ENCODE measurements at places on chromosomes 12 and 14. TPM values are rescaled to one million over a fixed set of nuclear protein-coding genes. Genes with fewer than 3 reads are reported as not detected.

The KRT3 gene
- total RNA-seq, result not detected

DNA sequence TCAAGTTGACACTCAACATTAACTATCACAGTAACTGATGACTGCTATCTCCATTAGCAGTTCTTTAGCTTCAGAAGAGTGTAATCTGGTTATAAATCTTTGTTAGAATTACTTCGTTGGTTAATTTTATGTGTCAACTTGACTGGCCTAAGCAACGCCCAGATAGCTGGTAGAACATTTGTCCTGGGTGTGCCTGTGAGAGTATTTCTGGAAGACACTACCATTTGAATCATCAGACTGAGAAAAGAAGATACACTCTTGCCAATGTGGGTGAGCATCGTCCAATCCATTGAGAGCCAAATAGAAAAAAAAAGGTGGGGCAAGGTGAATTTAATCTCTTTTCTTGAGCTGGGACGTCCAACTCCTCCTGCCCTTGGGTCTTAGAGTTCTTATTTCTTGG lies 129.0 kb downstream of the IGF1 start:
- H3K4me1 ChIP-seq, result no peaks in the 10 kb centered on the region
- H3K4me3 ChIP-seq, result no peak overlapping the region
- no peaks in the 10 kb centered on the region for H3K36me3 ChIP-seq
- peaks cover 4% of the 10 kb centered on the region for H3K27me3 ChIP-seq
- DNase-seq, result no peak

The RND1 gene
- total RNA-seq, result 2.5 TPM

GRCh38 chr12:79455286-79455685 lies 235.5 kb downstream of the PAWR start:
- H3K36me3 ChIP-seq, result no peaks in the 10 kb centered on the region
- no peak overlapping the region for H3K27ac ChIP-seq
- DNase-seq, result no peak
- H3K4me1 ChIP-seq, result no peaks in the 10 kb centered on the region
- no peak overlapping the region for H3K4me3 ChIP-seq

- no peak overlapping the region for H3K27ac ChIP-seq
- H3K4me3 ChIP-seq, result no peak overlapping the region
- H3K36me3 ChIP-seq, result no peaks in the 10 kb centered on the region
- no peaks in the 10 kb centered on the region for H3K4me1 ChIP-seq
- DNase-seq, result no peak
Observed at GRCh38 chr14:44777584-44777983, 184.2 kb downstream of the KLHL28 start.

GRCh38 chr12:52454411-52455201 lies 2.7 kb upstream of the KRT6B start:
- no peak for DNase-seq
- H3K4me1 ChIP-seq, result peaks cover 7% of the 10 kb centered on the region
- no peak overlapping the region for H3K4me3 ChIP-seq
- H3K36me3 ChIP-seq, result no peaks in the 10 kb centered on the region
- peaks cover 29% of the 10 kb centered on the region for H3K27me3 ChIP-seq

The MGAT4C gene
- not detected for total RNA-seq

- no peak for DNase-seq
- peaks cover 45% of the 10 kb centered on the region for H3K4me1 ChIP-seq
- no peak overlapping the region for H3K4me3 ChIP-seq
- H3K36me3 ChIP-seq, result no peaks in the 10 kb centered on the region
- peaks cover 6% of the 10 kb centered on the region for H3K27me3 ChIP-seq
- no peak overlapping the region for H3K27ac ChIP-seq
Observed at GRCh38 chr12:1604464-1604863, 10.1 kb upstream of the FBXL14 start.

DNA sequence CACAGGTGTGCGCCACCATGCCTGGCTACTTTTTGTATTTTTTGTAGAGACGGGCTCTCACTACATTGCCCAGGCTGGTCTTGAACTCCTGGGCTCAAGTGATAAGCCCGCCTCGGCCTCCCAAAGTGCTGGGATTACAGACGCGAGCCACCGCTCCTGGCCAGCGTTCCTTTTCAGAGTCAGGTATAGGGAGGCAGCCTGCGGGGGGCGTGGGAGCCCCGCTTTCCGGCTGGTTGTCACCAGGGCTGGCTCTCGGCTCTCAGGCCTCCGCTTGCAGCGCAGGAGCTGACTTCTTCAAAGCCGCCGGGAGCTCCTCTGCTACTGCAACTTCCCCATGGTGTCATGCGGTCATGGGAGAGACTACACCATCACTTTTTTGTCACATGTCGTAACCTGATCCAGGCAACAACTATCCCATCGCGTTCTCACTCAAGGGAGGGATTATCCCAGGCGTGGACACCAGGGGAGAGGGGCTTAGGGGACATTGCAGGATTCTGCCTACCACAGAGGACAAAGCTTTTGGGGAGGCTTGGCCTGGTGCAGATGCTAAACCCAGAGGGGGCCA lies 129.4 kb downstream of the SCARB1 start:
- H3K36me3 ChIP-seq, result no peaks in the 10 kb centered on the region
- peaks cover 20% of the 10 kb centered on the region for H3K4me1 ChIP-seq
- no peak for DNase-seq

The KLHL42 gene
- total RNA-seq, result 16.9 TPM

The NRXN3 gene
- total RNA-seq, result not detected

DNA sequence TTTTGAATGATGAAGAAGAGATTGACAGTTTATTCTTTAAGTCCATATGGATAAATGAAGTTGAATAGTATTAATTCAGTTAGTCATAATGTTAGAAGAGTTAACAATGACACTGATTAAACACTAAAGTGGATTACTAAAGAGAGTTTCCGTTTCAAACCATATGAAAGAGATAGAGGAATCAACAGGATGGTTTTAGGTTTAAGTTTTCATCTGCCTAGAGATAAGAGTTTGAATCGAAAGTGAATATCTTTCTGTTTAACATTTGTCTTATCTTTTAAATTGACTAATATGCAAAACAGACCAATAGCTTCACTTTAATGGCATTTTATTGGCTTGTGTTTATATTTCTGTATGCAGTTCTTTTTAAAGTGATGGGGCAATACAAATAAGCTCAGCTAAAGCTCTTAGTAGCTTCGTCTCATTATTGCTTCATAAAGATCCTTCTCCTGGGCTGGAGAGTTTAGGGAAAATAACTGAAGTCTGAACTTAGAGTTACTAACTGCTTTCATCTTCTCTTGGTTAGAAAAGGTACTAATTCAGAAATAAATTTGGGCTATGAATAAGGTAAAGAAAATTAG lies 66.0 kb downstream of the MIPOL1 start:
- H3K27me3 ChIP-seq, result no peaks in the 10 kb centered on the region
- DNase-seq, result no peak
- H3K27ac ChIP-seq, result no peak overlapping the region

DNA sequence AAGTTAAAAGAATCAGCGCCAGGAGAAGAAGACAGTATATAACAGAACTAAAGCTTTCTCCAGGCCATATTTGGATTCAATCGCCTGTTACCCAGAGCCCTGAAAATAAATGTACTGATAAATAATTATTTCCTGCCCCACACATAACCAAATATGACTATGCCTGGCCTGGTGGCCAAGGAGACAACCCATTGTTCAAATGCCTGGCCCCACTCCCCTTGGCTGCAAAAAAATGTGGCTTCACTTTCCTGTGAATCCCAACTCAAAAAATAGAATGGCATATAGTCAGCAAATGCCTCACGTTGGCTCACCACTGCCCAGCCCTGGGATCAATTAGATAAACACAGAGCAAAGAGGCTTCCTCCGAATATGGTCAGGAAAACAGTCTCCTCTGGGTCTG lies 472.1 kb downstream of the BCL11B start:
- no peaks in the 10 kb centered on the region for H3K27me3 ChIP-seq
- DNase-seq, result no peak
- no peaks in the 10 kb centered on the region for H3K4me1 ChIP-seq
- no peak overlapping the region for H3K27ac ChIP-seq

DNA sequence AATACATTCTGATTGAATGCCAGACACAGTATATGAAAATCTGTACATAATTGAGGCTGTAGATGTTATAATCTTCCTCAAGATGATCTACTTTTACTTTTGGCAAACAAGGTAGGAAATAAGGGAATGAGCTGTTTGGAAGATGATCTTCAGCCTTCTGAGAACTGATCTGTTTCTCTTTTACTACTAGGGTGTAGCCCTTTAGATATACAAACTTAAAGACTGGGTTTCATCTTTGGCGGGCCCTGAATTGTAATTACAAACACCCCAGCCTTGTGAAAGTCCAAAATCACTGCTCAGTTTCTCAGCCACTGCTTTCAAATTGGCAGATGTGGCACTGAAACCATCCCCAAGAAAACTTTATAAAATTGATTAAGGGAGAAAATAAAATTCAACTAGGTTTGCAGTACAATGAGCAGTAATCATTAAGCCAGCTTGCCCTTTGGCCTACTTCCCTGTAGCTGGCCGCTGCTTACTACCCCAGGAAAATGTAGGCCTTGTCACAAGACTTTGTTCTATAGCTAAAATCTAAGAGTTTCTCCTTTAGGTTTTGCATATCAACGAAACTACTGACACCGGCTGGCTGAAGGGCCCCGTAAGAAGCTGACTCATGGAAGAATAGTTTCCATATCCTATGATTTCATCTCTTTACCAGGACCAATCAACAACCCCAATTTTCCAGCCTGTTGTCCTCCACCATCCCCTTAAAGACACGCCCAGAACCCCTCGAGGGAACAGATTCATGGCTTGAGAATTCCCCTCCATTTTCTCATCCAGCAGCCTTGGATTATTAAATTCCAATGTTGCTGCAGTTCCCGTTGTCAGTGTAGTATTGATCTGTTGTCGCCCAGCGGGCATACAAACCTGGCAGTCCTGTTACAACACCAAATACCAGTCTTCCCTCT lies 210.8 kb downstream of the PCNX1 start:
- H3K27me3 ChIP-seq, result no peaks in the 10 kb centered on the region
- DNase-seq, result no peak
- peak overlapping the region; percentile 18 for H3K27ac ChIP-seq
- peaks cover 27% of the 10 kb centered on the region for H3K36me3 ChIP-seq

The ZFYVE21 gene
- total RNA-seq, result 16.7 TPM

DNA sequence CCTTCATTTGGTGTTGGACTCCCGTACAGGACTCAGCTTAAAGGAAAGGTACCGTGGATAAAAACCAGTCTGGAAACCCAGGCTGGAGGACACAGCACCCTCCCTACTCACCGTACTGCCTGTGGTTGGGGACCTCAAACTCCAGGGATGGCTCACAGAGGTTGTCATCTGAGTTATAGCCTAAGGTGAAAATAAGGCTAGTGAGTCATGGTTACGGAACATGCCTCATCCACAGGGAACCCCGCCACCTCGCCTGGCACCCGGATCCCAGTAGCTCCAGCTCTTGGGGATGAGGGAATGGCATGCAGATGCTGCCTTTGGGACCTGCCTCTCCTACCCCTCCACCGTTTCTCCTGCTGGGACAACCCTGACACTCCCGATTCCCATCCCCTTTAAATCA lies 36.8 kb upstream of the GPR68 start:
- H3K4me1 ChIP-seq, result peaks cover 43% of the 10 kb centered on the region
- H3K27ac ChIP-seq, result peak overlapping the region; percentile 47
- no peak overlapping the region for H3K4me3 ChIP-seq
- H3K27me3 ChIP-seq, result no peaks in the 10 kb centered on the region
- peaks cover 89% of the 10 kb centered on the region for H3K36me3 ChIP-seq

GRCh38 chr12:119314290-119314689 lies 20.2 kb upstream of the CCDC60 start:
- H3K27ac ChIP-seq, result no peak overlapping the region
- no peaks in the 10 kb centered on the region for H3K27me3 ChIP-seq
- no peaks in the 10 kb centered on the region for H3K36me3 ChIP-seq
- no peak overlapping the region for H3K4me3 ChIP-seq
- DNase-seq, result no peak
- no peaks in the 10 kb centered on the region for H3K4me1 ChIP-seq

The KCNK10 gene
- not detected for total RNA-seq

DNA sequence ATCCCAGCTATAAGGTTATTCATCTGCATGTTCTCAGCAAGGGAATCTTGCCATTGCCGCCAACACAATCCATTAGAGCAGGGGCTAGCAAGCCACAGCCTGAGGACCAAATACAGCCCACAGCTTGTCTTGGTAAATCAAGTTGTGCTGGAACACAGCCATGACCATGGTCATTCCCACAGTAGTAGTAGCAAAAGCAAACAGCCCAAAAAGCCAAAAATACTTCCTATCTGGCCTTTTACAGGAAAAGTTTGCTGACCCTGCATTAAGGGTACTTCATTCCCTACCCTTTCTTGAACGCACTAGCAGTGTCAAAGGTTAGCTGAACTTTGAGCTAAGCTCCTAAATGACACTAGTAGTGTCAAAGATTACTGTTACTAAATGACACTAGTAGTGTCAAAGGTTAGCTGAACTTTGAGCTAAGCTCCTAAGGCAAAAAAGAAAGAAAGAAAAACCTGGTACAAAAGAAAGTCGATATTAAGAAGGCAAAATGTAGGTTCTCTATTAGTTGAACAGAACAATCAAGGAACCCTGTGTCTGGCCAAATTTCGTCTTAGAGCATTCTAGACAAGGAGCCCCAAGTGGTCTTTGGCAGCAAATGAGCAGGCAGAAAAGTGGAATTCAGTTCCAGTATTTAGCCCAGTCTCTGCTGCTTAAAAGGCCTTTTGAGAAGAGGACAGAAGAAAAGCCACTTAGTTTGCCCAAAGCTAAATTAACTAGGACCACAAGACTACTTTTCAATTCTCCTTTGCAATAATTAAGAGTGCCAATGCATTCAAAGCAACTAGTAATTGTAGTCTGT lies 67.7 kb downstream of the NT5DC3 start:
- no peak overlapping the region for H3K4me3 ChIP-seq
- H3K27me3 ChIP-seq, result no peaks in the 10 kb centered on the region
- no peaks in the 10 kb centered on the region for H3K4me1 ChIP-seq
- no peak for DNase-seq
- H3K27ac ChIP-seq, result no peak overlapping the region

DNA sequence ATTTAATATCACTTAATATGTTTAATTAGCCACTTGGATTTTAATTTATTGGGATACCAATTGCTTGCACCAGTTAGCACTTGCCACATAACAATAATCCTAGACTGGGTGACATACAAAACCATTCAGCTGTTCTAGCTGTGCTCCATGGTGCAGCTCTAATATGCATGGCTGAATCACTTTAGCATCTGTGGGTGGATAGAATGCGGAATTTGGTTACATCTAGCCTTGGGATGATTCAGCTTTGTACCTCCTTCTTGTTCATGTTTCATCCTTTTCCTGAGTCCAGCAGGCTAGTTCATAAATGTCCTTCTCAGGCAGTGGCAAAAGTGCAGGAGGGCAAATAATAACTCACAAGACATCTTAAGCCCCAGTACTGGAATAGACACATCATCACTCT lies 1263.0 kb downstream of the LRFN5 start:
- H3K4me3 ChIP-seq, result no peak overlapping the region
- DNase-seq, result no peak

- H3K27ac ChIP-seq, result no peak overlapping the region
- H3K27me3 ChIP-seq, result no peaks in the 10 kb centered on the region
- peaks cover 16% of the 10 kb centered on the region for H3K4me1 ChIP-seq
- no peak overlapping the region for H3K4me3 ChIP-seq
Observed at GRCh38 chr12:89933911-89934310, 225.3 kb upstream of the ATP2B1 start.

DNA sequence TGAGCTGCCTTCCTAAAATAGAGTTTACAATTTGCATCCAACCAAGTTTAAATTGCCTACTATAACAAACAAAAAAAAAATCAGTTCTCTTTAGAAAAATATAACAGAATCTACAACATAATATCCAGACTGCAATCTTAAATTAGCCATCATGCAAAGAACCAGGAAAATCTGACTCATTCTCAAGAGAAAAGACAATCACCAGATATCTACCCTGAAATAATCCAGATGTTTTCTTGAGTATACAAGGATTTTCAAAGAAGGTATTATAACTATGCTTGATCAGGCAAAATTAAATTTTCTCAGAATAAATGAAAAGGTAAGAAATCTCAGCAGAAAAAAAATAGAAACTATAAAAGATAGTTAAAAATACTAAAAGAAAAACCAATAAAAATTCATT lies 115.6 kb downstream of the CCER1 start:
- no peaks in the 10 kb centered on the region for H3K4me1 ChIP-seq
- no peaks in the 10 kb centered on the region for H3K36me3 ChIP-seq
- H3K27me3 ChIP-seq, result no peaks in the 10 kb centered on the region
- no peak for DNase-seq
- H3K4me3 ChIP-seq, result no peak overlapping the region
